ENCODE measurements at places on chromosomes 7 and 10.

DNA sequence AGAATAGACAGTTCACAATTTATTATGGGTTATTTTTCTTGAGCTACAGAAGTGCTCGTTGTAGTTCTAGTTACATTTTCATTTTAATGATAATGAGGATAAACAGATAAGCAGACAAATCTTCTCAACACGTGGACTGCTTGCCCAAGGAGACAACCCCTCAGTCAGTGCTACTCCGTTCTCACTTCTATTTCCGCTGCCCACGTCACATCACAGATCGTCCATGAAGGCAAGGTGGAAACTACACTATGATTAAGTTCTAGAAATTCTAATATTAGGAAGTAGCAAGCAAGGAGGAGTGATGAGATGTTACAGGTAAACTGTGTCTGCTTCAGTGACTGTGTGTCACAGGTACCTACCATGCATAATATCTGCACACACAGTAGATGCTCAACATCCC is 210.5 kb downstream of the CHCHD3 start:
- no peak for DNase-seq

DNA sequence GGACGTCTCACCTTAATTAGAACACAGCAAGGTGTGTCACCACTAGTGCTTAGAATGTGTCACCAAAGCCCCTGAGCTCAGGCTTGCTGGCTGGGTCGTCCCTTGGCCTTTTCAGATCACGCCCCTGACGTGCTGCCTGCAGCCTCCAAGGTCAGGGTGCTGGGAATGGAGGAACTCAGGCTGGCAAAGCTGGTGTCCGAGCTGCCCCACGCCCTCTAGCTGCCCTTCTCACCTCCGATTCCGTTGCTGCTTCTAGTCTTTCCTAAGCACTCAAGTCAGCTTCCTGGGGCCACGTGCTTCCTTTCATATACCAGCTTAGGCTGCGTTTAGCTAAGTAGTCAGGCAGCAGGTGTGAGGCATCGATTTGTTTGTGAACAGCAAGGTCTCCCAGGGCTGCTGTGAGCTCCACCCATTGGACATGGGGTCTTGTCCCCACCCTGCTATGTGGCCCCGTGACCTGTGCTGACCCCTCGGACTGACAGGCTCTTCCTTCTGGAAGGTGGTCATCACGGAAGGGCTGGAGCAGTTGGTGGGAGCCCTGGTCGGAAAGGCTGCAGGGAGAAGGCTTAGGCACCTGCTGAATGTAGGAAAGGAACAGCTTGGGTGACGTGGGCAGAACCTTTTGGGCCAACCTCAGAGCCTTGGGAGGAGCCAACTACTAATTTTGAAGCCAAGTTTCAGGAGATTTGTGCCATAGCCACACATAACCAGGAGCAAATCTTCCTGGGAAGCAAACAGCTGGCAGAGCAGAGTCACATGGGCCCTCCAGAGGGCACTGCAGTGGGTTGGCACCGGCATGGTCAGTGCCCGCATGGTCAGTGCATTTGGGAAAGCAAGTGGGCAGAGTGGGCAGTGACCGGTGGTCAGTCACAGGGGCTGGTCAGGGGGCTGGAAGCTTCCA is 28.8 kb downstream of the VIPR2 start:
- no peak for DNase-seq

DNA sequence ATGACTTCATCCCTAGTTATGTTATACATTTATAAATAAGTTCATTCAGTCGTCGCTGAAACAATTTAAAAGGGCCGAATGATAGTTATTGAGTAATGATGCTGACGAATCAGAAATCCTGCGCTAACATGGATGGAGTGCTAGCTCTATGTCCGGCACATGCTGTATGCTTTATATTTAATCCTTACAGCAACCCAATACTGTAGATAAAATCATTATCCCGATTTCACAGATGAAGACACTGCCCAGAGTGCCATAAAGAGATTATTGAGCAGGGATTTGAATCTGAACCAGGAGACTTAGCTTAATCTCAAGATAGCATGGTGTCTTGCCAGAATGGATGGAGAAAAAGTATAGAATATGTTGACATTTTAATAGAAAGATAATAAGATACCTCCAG is 1.1 kb upstream of the ICA1 start:
- DNase-seq = no peak

DNA sequence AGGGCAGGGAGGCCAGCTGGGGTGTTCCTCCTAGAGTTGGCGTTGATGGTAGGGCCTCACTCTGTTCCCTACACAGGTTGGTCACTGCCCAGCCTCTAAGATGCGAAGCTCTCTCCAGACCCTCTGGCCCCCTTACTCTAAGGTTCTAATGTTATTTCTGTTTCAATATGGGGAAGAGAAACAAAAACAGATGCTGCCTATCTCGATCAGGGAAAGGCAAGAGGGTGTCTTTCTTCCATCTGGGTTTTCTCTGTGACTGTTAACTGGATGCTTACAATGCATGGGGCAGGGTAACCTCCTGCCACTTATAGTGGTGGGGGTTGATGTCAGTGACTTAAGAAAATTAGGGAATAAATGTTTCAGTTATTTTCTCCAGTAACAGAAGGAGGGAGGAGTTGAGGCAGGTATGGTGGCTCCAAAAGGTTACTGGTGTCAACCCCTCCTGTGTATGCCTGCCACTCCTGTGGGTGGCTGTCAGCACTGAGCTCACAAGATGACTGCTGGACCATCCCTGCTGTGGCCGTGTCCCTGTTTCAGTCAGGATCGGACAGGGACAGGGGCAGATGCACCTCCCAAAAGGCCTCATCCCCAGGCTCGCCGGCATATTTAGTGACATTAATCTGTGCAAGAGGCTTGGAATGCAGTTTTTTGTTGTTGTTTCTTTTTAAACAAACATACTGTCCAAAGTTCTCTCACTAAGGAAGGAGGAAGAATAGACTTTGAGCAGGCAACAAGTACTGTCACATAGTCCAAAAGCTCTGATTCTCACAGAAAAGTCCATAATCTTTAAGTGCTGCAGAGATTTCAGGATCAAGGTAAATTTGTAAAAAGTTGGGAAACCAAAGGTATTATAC is 39.6 kb upstream of the SYPL1 start:
- no peak for DNase-seq
